ENCODE measurements at places on chromosomes 1 and 21. TPM values are rescaled to one million over a fixed set of nuclear protein-coding genes. Genes with fewer than 3 reads are reported as not detected.

Gene GCSAML
- 0.42 TPM for total RNA-seq

Gene RNASEL
- 9.8 TPM for total RNA-seq

Gene ENAH
- total RNA-seq, result 19.5 TPM

Gene MORC3
- total RNA-seq, result 48.1 TPM

Gene CDC42SE1
- total RNA-seq, result 92.0 TPM

DNA sequence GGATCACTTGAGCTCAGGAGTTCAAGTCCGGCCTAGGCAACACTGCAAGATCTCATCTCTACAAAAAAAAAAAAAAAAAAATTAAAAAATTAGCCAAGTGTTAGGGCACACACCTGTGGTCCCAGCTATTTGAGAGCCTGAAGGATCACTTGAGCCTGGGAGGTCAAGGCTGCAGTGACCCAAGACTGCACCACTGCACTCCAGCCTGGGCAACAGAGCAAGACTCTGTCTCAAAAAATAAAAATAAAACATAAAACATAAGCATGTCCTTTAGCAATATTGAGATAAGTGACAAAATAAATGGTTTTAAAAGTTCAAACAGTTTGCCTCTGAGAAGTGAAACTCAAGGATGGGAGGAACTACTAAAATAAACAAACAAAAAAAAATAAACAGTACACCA, 101.2 kb downstream of the RERE start:
- H3K4me3 ChIP-seq, result no peak overlapping the region
- no peaks in the 10 kb centered on the region for H3K27me3 ChIP-seq
- H3K27ac ChIP-seq, result no peak overlapping the region
- DNase-seq, result no peak
- no peaks in the 10 kb centered on the region for H3K36me3 ChIP-seq

DNA sequence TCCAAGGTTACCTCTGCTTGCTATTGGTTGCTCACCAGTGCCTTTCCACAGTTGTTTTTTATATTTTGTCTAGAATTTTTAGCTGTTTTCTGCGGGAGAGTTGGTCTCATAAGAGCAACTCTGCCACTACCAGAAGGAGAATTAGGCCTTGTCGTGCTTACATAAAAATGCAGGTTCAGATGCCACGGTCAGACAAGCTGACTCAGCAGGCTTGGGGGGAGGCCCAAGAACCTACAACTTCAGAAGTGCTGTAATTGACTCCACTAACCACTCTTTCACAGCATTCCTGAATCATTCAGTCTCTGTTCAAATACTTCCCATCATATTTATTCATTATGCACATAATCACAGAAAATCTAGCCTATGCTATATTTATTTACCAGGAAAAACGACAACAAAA, 23.1 kb upstream of the YRDC start:
- no peaks in the 10 kb centered on the region for H3K27me3 ChIP-seq
- H3K36me3 ChIP-seq, result peaks cover 47% of the 10 kb centered on the region
- no peak overlapping the region for H3K4me3 ChIP-seq
- no peaks in the 10 kb centered on the region for H3K4me1 ChIP-seq

DNA sequence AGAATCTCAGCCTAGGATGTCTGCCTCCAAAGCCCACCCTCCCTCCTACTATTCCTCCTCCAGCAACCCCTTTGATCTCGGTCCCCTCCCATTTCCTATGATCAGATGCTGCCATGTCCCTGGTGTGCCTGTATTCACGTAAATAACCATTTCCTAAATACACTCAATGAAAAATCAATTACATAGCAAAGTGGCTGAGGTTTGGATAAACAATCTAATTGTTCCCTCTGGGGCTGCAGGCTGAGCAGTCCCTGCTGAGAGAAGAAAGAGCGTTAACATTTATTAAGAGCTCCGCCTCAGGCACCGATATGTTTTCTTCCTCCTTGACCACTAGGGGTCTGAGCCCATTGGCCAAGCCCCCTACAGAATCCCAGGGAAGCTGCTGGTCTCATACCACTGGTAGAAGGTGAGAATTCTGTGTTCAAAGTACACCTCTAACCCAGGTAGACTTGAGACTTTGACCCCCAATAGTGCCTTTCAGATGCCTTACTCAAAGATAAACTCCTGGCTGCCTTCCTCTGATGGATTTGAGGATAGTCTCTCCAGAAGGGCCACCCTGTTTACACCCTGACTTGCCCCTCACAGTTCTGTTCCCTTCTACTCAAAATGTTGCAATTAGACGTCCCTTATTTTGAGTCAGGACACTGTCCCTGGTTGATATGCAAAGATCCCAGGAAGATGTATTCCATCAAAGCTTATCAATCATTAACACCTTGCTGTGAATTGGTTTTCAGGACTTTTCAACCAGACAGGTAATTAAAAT, 33.9 kb upstream of the CAMK1G start:
- DNase-seq, result no peak
- peaks cover 7% of the 10 kb centered on the region for H3K27me3 ChIP-seq
- no peak overlapping the region for H3K4me3 ChIP-seq
- H3K36me3 ChIP-seq, result no peaks in the 10 kb centered on the region
- no peak overlapping the region for H3K27ac ChIP-seq

- H3K27me3 ChIP-seq, result no peaks in the 10 kb centered on the region
- DNase-seq, result no peak
Measured at GRCh38 chr1:172600615-172601014, 58.3 kb upstream of the FASLG start.

GRCh38 chr1:30847358-30847972, 61.1 kb downstream of the SDC3 start:
- no peak overlapping the region for H3K27ac ChIP-seq
- peaks cover 4% of the 10 kb centered on the region for H3K27me3 ChIP-seq
- H3K4me1 ChIP-seq, result no peaks in the 10 kb centered on the region
- DNase-seq, result no peak
- no peak overlapping the region for H3K4me3 ChIP-seq

DNA sequence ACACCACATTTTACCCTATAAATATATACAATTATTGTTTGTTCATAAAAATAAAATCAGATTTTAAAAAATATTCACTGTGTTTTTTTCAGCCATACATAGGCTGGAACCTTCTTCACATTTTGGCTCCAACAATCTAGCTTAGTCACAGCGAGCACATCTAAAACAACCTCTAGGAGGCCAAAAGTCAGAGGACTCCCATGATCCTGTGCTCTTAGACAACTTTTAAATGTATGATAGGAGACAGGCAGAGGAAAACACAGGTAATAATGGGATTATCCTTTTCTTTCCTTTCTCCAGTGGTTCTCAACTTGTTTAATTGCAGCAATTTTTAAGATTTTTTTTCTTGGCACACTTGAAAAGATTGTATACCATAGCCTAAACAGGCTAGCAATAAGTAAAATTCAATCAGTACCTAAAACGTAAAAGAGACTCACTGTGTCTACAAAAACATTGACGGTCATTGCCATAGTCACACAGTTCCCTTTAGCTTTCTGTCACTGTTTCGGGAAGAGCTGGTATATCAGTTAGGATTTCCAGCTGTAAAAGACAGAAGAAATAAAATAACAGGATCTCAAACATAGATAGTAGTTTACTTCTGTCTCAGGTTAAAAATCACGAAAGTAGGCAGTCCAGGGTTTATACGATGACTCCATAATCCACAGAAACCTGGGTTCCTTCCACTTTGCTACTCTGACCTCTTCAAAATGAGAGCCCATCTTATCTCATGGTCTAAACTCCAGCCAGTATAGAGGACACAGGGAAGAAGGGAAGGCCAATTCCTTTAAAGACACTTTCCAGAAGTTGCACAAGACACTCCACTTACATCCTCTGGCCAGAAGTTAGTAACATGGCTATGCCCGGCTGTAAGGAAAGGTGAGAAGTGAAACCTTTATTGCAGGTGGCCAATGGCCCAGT, 39.2 kb upstream of the CR1L start:
- no peak overlapping the region for H3K27ac ChIP-seq
- no peaks in the 10 kb centered on the region for H3K27me3 ChIP-seq
- no peaks in the 10 kb centered on the region for H3K4me1 ChIP-seq
- H3K4me3 ChIP-seq, result no peak overlapping the region
- H3K36me3 ChIP-seq, result no peaks in the 10 kb centered on the region
- no peak for DNase-seq

- no peak overlapping the region for H3K4me3 ChIP-seq
- H3K36me3 ChIP-seq, result no peaks in the 10 kb centered on the region
- no peak for DNase-seq
- H3K27ac ChIP-seq, result no peak overlapping the region
- no peaks in the 10 kb centered on the region for H3K4me1 ChIP-seq
Measured at GRCh38 chr21:28317177-28317950, 675.3 kb downstream of the LTN1 start.

DNA sequence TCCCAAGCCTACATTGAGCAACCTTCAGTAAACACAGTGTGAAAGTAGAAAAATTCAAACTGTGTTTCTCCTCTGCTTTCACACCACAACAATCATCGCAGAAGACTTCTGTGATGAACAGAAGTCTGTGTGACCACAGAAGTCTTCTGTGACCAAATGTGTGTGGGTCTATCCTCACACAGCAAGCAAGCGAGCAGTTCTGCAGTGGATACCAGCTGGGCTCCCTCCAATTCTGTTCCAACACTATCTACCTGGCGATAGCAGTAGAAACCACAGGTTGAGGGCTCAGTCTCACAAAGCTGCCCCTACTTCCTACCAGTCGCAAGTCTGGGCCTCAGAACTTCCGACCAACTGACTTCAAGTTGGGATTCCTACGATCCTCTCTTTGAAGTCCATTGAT, 21.0 kb upstream of the RAP1A start:
- peak overlapping the region; percentile 66 for H3K27ac ChIP-seq
- H3K36me3 ChIP-seq, result no peaks in the 10 kb centered on the region
- no peak overlapping the region for H3K4me3 ChIP-seq
- peak; percentile 43 for DNase-seq

Data from thymus (tissue), 14 donors.